ENCODE measurements at places on chromosomes 16 and 17.
A peak's percentile ranks its signal among the peaks of the same experiment; 100 is the strongest.

- H3K27ac ChIP-seq = no peak overlapping the region
- no peaks in the 10 kb centered on the region for H3K4me1 ChIP-seq
- no peak overlapping the region for H3K4me3 ChIP-seq
- no peak for DNase-seq
- H3K27me3 ChIP-seq = no peaks in the 10 kb centered on the region
Observed at GRCh38 chr16:49009204-49009603, 272.4 kb downstream of the CBLN1 start.

DNA sequence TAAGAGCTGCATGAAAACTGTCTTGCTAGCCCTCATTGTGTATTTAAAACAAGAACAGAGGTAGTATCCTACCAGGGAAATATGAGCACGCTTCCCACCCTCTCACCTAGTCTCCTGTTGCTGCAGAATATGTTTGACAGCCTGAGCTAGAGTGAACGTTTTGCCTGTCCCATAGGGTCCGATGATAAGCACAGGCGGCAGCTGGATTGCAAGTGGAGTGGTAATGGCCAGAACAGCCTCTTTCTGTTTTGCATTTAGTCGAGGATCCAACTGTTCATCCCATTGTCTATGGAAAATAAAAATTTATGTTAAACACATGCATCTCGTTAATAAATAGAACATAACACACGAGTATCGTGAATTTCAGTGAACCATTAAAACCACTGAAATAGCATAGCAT lies 84.2 kb downstream of the HELZ start:
- no peaks in the 10 kb centered on the region for H3K27me3 ChIP-seq
- H3K36me3 ChIP-seq = peaks cover 65% of the 10 kb centered on the region
- DNase-seq = no peak
- no peak overlapping the region for H3K27ac ChIP-seq

DNA sequence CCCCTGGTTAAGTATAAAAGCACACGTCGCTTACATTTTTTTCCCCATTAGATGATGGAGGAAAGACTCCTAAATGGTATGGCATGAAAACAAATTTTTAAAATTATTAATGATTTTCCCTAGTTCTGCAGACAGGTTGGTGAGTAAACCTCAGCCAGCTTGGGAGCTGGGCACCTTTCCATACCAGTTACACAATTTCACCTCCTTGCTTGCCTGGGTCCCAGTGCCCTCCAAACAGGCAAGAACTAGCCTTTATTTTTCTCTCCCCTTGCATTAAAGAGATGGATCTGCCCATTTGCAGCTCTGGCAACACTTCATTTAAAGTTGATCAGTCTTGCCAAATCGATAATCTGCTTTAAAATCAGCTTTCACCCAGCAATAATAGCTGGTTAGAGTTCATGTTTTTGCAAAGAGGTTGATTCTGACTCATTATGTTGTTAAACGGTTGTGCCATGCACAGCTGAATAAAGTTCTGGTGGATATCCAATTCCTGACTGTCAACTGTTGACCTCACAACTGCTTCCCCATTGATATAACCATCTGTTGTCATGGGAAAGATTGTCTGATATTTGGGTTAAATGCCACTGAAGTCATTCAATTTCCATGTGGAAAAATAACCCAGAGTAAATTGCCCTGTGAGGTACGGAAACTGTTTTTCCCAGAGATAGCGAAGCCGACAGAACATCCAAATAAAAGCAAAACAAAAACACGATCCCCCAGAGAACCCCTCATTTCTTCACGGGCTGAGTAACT lies 1.3 kb downstream of the C17orf58 start:
- H3K4me3 ChIP-seq = peak overlapping the region; percentile 40
- H3K27ac ChIP-seq = peak overlapping the region; percentile 98
- no peaks in the 10 kb centered on the region for H3K36me3 ChIP-seq
- no peak for DNase-seq

DNA sequence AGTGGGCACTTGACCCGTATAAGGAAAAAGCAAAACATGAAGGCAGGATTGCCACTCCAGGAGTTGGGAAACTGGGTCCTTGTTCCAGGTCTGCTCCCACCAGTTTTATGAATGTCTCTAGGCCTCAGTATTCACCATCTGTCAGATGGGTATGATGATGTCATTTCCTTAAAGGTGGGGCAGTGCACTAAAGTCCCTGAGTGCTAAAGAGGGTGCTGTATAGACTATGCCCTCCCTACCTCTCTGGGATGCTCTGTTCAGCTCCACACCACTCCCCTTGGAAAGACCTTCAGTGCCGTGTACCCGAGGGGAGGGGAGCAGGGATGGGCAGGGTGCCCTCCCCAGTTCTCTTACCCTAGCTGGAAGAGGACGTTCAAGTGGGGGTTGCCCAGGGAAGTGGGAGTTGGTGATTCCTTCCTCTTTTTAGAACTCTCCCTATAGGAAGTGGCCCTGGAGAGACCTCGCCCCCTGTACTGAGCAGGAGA lies 2.2 kb downstream of the LASP1 start:
- H3K4me3 ChIP-seq = peak overlapping the region; percentile 89
- H3K36me3 ChIP-seq = no peaks in the 10 kb centered on the region
- no peak for DNase-seq
- H3K27ac ChIP-seq = peak overlapping the region; percentile 97

DNA sequence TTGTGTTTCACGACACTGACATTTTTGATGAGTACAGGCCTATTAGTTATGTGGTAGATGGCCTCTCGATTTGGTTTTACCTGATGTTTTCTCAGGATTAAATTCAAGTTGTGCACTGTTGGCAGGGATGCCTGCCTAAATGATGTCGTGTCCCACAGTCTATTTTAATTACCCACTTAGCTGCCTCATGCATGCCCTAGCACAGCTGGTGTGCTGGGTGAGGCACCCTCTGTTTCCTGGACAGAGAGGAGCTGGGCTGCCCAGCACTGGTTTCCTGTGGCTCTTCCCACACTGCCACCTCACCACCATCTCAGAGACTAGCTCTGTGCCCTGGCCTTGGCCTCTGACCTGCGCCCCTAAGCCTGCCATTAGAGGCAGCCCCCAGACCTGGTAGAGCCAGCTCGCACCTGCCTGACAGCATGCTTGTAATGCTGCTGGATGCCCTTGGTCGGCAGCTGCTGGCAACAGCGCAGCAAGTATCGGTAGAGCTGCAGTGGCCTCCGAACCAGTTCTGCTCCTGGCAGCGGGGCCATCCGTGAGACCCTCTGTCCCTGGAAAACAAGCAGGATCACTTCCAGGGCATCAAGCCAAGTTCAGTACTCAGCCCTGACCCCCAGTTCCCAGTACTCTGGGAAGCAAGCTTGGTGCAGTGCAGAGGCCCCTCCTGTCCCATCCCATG lies 10.9 kb downstream of the LYRM9 start:
- H3K27ac ChIP-seq = no peak overlapping the region
- H3K36me3 ChIP-seq = no peaks in the 10 kb centered on the region
- H3K4me3 ChIP-seq = no peak overlapping the region
- H3K4me1 ChIP-seq = no peaks in the 10 kb centered on the region
- H3K27me3 ChIP-seq = no peaks in the 10 kb centered on the region

DNA sequence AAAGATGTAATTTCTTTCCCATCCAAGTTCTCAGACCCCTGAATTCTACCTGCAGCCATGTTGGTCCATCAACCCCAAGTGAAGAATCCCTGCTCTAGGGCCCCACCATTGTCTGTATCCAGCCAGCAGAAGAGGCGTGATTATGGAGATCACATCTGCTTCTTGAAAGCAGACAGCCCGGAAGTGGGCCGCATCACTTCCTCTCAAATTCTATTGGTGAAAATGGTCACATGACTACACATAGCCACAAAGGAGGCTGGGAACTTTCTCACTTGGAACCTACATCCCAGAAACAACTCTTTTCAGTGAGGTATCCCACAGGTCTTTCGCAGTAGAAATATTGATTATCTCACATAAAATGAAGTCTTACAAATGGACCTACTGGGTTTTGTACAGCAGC lies 40.1 kb downstream of the IL4R start:
- H3K4me3 ChIP-seq = no peak overlapping the region
- no peaks in the 10 kb centered on the region for H3K27me3 ChIP-seq
- H3K27ac ChIP-seq = no peak overlapping the region
- no peak for DNase-seq

DNA sequence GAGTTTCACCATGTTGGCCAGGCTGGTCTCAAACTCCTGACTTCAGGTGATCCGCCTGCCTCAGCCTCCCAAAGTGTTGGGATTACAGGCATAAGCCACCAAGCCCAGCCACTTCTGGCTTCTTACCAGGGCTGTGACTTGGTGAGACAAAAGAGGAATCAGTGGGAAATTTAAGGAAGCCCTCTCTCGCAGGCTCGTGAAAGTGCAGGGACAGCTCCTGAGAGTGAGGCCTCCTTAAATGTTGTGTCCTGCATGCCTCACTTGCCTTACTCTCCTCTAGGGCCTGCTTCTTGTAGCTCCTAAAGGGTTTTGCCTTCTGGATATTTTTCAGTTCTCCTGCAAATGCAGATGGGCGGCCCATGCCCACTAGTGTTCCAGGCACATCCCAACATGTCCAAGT lies 5.2 kb downstream of the AHSP start:
- no peak overlapping the region for H3K27ac ChIP-seq
- no peak overlapping the region for H3K4me3 ChIP-seq
- no peaks in the 10 kb centered on the region for H3K27me3 ChIP-seq
- no peaks in the 10 kb centered on the region for H3K4me1 ChIP-seq

DNA sequence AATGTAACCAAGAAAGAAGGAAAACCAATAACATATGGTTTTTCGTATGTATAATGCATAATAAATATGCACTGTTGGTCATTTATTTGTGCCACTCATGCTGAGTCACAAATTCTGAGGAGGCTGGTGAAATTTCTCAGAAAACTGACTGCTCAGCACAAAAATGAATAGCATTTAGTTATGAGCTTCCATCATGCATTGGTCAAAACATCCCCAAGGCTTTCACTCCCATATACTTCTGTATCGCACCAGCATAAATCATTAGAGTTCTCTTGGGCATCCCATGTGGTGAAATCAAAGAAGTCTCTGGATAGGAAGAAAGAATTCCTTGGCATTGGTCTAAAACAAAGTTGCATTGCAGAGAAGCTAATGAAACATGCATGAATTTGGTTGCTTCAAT lies 785.6 kb upstream of the CDH8 start:
- DNase-seq = no peak
- H3K27ac ChIP-seq = no peak overlapping the region
- no peaks in the 10 kb centered on the region for H3K36me3 ChIP-seq
- no peak overlapping the region for H3K4me3 ChIP-seq

DNA sequence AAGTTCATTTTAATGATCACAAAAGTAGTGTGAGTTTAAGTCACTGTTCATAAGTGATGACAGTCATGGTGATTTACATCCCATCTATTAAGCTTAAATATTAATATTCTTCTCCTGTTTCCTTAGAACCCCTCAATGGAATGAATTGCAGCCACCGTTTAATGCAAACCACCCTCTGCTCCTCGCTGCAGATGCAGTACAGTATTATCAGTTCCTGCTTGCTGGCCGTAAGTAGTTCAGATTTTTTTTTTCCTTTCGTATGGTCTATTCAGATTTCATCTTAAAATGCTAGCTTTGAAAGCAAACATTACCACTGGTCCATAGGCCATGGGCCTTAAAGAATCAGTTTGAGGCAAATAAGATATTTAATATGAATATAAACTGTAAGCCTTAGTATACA lies 359.0 kb upstream of the TBX2 start:
- H3K4me1 ChIP-seq = no peaks in the 10 kb centered on the region
- no peak overlapping the region for H3K4me3 ChIP-seq
- H3K27me3 ChIP-seq = no peaks in the 10 kb centered on the region

GRCh38 chr17:3558603-3559269 lies 1.1 kb upstream of the TRPV3 start:
- H3K4me1 ChIP-seq = peaks cover 18% of the 10 kb centered on the region
- no peak for DNase-seq
- no peak overlapping the region for H3K4me3 ChIP-seq
- H3K36me3 ChIP-seq = no peaks in the 10 kb centered on the region

- no peak for DNase-seq
- no peaks in the 10 kb centered on the region for H3K27me3 ChIP-seq
- peaks cover 4% of the 10 kb centered on the region for H3K4me1 ChIP-seq
- H3K36me3 ChIP-seq = no peaks in the 10 kb centered on the region
Observed at GRCh38 chr16:54944002-54944401, 13.3 kb downstream of the IRX5 start.

- no peak overlapping the region for H3K4me3 ChIP-seq
- H3K36me3 ChIP-seq = no peaks in the 10 kb centered on the region
- no peak overlapping the region for H3K27ac ChIP-seq
- H3K4me1 ChIP-seq = no peaks in the 10 kb centered on the region
- H3K27me3 ChIP-seq = no peaks in the 10 kb centered on the region
- DNase-seq = no peak
Observed at GRCh38 chr16:17832738-17833137, 362.0 kb upstream of the XYLT1 start.

- no peaks in the 10 kb centered on the region for H3K4me1 ChIP-seq
- H3K4me3 ChIP-seq = no peak overlapping the region
- DNase-seq = no peak
- H3K27me3 ChIP-seq = no peaks in the 10 kb centered on the region
- no peak overlapping the region for H3K27ac ChIP-seq
Observed at GRCh38 chr16:21169249-21169981, 10.9 kb downstream of the LDAF1 start.

GRCh38 chr17:34770586-34770985 lies 190.7 kb downstream of the CCT6B start:
- no peak overlapping the region for H3K4me3 ChIP-seq
- no peaks in the 10 kb centered on the region for H3K27me3 ChIP-seq
- DNase-seq = no peak
- H3K36me3 ChIP-seq = no peaks in the 10 kb centered on the region
- H3K27ac ChIP-seq = no peak overlapping the region
- no peaks in the 10 kb centered on the region for H3K4me1 ChIP-seq

DNA sequence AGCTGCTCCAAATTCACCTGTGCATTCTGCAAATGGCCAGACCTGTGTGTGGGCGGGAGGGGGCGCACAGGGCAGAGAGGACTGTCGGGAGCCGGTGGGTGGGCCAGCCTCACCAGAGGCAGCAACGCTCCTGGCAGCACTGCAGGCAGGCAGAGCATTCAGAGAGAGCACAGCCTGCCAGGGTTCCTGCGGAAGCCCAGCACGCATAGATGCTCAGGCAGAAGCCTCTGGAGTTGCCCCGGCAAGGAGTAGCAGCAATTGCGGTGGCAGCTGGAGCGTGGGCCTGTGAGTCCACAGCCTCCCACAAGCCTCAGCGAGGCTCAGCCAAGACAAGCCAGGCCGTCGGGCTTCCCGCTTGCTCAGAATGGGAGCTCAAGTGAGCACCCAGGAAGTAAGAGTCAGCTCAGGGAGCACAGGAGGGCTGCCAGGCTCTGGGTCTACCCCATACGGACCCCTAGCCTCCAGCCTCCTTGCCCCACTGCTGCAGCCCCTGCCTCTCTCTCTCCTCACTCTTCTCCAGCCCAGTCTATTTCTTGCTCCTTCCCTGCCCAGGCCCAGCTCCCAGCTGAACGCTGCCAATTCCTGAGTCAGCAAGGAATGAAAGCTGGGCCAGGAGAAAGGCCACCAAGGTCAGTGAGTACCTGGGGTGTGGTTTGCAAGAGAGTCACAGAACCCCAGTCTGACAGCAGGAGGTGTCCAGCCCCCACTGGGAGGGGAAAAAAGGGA lies 9.6 kb downstream of the EMC6 start:
- no peak overlapping the region for H3K4me3 ChIP-seq
- H3K4me1 ChIP-seq = no peaks in the 10 kb centered on the region
- no peaks in the 10 kb centered on the region for H3K36me3 ChIP-seq
- DNase-seq = no peak
- H3K27me3 ChIP-seq = peaks cover 14% of the 10 kb centered on the region

Measured in tibial nerve (tissue), 4 donors.